ENCODE measurements at places on chromosomes 16 and 17.

DNA sequence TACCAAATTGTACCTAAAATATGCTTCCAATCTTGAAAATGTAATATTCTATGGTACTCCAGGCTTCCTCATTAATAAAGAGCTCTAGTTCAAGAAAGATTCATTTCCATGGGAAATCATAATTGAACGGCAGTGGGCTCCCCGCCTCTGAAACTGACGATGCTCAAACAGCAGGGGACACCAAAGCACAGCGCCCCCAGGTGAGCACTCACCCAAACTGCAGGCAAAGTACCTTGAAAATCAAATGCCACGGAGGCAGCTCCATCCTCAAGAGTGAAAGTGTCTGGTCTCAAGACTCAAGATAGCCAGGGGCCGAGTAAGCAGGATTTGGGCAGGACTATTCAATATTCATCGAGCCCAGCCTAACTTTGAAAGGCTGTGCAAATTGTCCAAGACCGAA, 217.4 kb upstream of the TNRC6C start:
- DNase-seq: no peak

DNA sequence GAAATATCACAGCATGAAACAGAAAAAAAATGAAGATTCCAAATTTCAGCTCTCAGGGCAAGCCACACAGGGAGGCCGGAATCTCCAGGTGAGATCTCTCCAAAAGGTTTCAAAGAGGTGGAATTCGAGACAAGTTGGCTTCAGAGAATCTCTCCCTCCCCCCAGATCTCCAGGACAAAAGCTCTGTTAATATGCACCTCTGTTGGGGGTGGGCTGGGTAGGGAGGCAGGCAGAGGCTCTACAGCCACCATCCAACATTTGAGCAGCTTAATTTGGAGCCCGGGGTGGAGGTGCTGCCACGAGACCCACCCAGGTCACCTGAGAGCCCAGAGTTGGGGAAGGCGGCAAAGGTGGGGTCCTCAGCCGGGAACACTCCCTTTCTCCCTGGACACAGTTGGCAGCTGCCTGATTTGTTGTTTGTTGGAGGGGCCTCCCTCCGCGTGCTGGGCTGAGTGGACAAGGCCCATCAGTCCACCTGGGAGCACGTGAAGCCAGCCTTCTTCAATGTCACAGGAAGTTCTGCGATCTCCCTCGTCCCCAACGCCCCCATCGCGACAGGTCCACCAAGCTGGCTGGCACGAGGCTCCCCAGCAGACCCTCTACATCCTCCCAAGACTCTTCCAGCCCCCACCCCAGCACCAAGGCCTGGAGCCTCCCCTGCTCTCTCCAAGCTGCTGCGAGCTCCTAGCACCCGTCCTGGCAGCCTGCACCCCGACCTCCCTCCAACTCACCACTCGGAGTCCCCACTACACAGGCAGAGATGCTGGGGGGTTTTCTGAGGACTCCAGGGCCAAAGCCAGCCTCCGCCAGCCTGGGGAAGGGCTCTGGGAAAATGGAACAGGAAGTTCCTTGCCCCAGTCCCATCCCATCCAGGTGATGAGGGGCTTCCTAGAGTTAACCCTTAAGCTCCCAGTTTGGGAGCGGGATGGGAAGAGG, at the start of gene ZSCAN10:
Gene ZSCAN10, minus strand, starts transcription at position 836 of the 936 bp plus-strand sequence. CDS start 6,357 bp downstream, outside the sequence.
- no peak for DNase-seq

GRCh38 chr16:65312795-65313194, 190.9 kb upstream of the CDH11 start:
- no peak for DNase-seq

GRCh38 chr16:12833926-12834325, 30.2 kb upstream of the CPPED1 start:
- no peak for DNase-seq

DNA sequence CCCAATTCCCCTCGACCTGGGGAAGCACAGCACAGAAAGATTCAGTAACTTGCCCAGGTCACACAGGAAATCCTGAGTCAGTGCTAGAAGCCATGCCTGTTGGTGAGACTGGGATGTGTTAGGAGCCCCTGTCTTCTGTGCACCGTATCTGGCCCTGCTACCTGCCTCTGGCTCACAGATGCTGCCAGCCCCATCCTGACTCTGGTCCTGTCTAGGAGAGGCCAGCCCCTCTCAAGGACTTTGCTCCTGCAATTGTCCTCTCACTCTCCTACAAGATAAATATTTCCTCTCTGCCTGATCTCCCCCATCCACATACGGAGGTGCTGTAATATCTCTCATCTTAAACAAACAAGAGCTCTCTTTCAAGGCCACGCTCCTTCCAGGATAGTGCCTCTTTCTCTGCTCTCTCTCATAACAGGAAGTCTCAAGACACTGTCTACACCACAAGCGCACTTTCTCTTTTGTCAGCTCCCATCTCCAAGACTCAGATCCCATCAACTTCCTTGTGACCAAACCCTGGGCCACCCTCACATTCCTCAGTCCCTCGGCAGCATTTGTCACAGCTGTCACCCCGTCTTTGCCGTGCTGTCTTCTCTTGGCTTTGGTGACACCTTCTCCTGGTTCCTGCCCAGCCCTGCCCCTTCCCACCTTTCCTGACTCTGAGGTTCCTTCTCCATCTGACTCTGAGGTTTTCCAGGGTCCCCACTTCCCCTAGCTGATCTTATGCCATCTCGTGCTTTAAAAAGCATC, 1.9 kb downstream of the SLC13A2 start:
- DNase-seq: no peak

- DNase-seq: no peak
Measured at GRCh38 chr16:71357681-71358080, 842 bp upstream of the CALB2 start.

DNA sequence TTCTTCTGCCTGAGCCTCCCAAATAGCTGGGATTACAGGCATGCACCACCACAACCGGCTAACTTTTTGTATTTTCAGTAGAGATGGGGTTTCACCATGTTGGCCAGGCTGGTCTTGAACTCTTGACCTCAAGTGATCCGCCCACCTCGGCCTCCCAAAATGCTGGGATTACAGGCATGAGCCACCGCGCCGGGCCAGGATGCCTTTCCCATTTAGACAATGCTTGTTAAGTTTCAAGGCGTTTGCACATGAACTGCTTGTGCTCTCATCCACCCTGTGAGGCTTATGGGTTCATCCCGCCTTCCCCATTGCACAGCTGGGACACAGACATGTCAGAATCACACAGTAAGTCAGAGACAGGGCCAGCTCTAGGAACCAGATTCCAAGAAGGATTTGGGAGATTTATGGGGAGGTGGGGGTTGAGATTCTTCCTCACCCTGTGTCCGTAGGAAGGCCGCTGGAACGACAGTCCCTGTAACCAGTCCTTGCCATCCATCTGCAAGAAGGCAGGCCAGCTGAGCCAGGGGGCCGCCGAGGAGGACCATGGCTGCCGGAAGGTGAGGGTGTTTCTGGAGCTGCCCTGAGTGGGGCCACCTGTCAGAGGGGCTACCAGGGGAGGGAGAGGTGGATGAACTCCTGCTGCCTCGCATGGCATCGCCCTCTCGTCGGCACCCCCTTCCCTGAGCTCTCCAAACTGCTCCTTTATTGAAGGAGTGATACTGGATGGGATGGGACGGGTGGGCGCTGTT, 46.3 kb downstream of the MRC2 start:
- no peak for DNase-seq

GRCh38 chr16:4962716-4963115, 4.6 kb downstream of the SEC14L5 start:
- DNase-seq: no peak

GRCh38 chr16:87921236-87921773, 15.0 kb downstream of the CA5A start:
- no peak for DNase-seq

DNA sequence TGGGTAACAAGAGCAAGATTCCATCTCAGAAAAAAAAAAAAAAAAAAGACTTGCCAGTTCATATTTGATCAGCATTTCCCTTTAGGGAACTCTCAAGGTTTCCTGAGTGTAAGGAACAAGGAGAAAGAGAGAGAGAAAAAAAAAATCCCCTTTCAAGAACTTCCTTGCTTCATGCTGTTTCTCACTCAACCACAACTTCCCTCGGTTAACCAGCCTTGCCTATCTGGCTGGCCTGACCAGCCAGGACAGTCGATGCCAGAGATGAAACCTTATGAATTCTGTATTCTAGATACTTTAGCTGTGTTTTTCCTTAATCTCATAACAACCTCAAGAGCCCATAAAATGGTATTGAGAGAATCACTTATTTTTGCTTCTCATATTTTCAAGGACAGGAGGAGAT, 2.6 kb upstream of the N4BP1 start:
- no peak for DNase-seq

DNA sequence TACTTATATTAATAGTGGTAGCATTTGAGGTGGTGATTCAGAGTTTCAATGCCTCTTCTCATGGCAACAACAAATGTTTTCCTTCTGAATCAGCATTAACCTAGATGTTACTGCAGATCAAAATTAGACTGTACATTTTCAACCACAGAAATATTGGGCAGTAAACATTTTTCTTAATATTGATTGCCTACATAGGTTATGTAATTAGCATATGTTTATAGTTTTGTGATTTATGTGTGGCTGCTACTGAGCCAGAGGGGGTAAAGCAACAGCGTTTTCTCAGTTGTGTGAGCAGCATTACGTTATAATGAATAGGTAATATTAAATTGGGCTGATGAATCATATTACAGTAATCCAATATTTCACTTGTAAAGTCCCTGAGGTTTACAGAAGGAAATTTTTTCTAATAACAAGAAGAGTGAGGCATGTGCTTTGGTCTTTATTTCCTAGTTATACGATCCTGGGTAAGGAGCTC, 18.8 kb upstream of the BMERB1 start:
- no peak for DNase-seq

Measured in activated naive CD4-positive, alpha-beta T cell (primary cell).